GM12864 (cell line): ENCODE measurements at places on chromosomes 13 and 19.

GRCh38 chr19:18282021-18282787, 782 bp upstream of the JUND start:
- no peak for DNase-seq

DNA sequence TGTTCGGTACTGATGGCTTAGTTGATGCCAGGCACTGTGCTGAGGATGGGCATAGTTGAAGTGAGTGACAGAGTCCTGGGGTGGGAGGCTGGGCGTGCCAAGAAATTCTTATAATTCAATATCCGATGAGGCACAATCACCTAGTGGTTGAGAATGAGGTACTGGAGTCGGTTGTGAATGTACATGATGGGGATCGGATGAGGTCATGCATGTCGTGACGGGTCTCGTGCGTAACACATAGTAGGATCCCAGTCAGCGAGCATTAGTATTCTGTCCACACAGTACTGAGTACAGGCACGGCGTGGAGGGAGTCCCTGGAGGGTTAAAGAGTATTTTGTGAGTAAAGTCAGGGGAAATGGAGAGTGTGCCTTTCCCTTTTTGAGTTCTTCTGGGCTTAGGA, 2.8 kb downstream of the SAFB start:
- no peak for DNase-seq

DNA sequence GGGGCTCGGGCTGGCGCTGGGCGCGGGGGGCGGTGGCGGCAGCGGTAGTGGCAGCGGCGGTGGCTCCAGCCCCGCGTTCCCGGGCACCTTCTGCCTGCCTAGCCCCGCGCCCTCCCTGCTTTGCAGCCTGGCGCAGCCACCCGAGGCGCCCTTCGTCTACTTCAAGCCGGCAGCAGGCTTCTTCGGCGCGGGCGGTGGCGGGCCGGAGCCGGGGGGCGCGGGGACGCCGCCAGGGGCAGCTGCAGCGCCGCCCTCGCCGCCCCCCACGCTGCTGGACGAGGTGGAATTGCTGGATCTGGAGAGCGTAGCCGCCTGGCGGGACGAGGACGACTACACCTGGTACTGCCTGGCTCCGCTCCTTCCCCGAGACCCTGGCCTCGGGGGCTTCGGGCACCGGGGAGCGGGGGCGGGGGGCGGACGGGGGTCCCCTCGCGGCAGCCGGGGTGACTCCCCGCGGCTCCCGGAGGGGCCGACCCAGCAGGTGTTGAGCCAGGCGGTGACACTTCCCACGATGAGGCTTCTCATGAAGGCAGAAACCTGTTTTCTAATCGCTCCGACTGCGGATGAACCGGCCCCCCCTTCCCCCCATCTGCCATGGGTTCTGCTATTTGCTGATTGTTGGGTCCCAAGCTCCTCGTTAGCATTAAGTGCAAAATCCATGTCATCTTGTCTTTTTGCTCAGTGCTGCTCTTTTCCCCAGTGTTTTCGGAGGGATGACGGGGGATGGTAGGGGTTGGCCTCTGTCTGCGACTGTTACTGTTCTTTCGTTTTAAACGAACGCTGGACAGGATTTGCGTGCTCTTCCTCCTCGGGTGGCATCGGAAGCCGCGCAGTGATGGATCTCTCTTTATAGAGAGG, 943 bp downstream of the SLAIN1 start:
- DNase-seq = no peak

- no peak for DNase-seq
Observed at GRCh38 chr19:49924004-49924880, 4.8 kb upstream of the ATF5 start.

DNA sequence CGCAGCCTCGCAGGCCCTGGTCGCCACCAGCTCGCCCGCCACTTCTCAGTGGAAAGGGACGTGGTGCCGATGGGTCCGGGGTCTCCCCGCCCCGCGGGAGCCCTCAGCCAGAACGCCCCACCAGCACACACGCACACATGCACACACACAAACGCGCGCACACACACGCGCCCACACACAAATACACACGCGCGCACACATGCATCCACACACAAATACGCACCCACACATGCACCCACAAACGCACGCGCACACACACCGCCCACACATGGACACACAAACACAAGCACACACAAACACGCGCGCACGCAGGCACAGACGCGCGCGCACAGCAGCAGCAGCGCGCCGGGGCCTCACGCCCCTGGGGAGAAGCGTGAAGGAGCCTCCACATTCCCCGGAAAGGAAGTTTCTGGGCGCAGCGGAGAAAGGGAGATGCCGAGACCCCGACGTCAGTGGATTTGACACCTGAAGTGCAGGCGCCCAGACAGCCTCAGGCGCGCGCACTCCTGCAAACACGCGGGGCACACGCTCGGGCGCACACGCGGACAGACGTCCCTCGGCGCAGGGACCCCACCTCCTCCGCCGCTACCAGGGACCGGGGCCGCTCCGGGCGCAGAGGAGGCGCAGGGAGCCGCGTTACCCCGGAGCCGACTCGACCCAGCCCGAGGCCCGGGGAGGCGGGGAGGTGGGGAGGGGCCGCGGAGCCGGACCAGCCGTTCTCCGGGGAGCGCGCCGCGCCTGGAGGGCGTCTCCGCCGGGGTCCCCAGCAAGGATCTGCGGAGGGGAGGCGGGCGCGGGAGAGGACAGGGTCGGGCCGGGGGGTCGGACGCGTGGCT, 622 bp downstream of the RASA3 start:
- no peak for DNase-seq

DNA sequence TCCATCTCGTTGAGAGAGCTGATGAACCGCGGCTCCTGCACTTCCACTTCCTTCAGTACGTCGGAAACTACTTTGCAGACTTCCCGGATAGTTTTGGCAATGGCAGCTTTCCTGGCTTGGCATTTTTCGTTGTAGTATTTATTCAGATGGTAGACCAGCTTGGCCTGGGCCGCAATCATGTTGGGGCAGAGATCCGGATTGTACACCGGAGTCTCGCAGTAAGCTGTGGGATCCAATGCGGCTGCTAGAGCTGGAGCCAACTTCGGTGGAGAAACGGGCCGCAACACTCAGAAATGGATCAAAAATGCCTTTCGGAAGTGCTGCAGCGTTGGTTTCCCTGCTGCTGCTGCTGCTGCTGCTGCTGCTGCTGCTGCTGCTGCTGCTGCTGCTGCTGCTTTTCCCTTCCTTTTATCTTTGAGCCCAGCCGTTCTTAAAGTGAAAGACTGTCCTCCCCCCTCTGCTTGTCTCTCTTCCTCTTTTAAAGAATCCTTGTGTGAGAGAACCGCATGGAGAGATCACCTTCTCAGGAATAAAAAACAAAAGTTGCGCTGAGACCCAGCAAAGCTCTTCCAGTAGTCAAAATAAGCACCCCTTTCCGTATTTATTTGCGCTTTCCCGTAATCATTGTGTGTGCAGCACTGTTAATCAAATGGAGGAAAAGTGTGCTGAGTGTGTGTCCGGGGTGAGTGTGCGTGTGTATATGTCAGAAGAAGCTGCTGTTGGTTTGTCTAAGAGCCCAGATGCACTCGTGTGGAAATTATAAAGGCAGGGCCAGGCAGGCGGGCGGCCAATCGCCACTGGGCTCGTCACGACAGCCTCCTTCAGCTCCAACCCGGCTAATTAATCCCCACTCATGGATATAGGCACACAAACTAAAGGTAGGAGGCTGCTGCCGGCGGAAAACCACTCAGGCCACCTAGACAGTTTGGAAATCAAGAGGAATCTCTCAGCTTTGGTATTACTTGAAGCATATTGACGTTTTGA, at the start of gene MAB21L1:
Gene MAB21L1 (minus strand): TSS at position 730 of the 984 bp plus-strand sequence. CDS start 551 bp downstream, at position 179.
- DNase-seq = no peak

DNA sequence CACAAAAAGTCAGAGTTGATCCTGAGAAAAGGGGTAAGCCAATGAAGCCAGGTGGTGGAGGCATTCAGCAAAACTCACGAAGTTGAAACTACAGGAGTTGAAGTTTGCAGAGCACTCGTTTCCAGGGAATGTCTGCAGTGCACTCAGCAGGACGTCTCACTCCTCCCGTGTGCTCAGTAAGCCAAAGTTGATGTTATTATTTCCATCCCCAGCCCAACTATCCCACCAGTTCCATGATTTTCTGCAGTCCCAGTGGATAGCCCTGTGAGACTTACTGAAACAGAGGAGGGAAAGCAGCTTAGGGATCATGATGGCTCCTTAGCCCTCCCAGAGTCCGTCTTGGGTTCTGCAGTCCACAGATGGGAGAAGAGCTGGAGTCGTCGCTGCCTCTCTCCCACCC, at the start of gene TARM1:
Gene TARM1 (minus strand): TSS at position 334 of the 400 bp plus-strand sequence. CDS start 25 bp downstream, at position 309.
- no peak for DNase-seq

DNA sequence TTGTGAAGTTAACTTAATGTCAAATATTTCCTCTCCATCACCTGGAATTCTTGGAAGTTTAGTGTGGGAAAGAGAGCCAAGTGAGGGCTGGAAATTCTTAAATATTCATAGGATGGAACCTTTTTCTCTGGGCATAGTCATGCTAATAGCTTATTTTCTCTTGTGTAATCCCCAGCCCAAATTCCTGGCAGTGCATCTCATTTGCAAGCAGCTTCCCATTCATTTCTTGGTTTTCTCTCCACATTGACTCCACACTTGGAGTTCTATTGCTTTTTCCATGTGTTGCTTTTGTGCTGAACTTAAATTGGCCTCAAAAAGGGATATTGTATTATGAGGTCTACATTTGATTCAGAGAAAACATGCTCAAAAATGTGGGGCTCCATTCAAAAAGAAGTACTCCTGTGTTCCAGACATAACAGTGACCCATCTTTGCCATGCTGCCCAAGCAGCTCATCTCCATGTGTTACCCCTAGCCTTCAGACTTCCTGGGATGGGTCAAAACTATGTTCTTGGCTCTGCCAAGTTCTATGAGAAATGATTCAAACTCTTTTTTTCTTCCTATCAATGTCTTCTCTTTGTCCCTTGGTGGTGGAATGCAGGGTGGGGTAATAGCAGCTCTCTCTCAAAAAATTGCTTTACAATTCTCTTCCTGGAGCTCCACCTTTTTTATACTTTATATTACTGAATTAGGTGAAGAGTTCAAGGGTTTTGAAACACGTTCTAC, 2471.5 kb downstream of the PCDH9 start:
- DNase-seq = no peak

- no peak for DNase-seq
Observed at GRCh38 chr13:49498206-49498605, 2.5 kb downstream of the PHF11 start.

- no peak for DNase-seq
Observed at GRCh38 chr13:66273011-66273410, 957.1 kb downstream of the PCDH9 start.

DNA sequence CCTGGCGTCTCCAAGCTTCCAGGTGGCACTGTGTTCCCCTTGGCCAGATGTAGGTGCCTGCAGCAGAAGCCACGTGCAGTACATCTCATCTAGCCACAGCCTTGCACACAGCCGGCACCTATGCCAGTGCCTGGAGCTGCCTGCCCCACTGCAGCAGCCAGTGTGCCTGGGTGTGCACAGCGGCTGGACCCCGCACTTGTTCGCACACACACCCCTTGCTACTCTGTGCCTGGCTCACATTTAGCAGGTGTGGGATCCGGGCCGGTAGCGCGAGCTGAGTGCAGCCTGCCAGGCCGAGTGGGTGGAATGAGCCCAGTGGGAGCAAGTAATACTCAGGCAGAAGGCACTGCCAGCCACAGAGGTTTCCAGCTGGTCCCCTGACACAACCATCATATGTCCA, 26.9 kb upstream of the RBM26 start:
- DNase-seq = no peak

DNA sequence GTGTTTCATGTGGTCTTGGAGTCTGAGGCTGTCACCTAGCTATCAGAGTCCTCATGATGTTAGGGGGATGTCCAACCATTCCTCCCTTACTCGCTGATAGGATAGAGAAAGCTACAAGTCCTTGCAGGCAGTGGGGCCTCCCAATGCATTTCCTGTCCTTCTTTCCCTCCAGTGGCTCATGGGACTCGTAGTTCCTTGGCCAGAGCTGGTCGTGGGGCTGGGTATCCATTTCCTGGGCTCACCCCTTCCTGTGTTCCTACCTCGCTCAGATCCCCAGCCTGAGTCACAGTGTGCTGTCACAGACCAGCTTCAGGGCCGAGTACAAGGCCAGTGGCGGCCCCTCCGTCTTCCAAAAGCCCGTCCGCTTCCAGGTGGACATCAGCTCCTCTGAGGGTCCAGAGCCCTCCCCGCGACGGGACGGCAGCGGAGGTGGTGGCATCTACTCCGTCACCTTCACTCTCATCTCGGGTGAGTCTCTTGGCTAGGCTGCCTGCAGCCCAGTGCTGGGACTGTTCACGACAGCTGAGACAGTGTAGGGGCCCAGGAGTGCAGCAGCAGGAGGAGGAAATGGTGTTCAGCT, 19.1 kb downstream of the TMEM150B start:
- DNase-seq = no peak

GRCh38 chr13:75788481-75788981, 152.4 kb downstream of the LMO7 start:
- DNase-seq = no peak

- no peak for DNase-seq
Observed at GRCh38 chr13:25846222-25846984, 205.4 kb downstream of the SHISA2 start.

DNA sequence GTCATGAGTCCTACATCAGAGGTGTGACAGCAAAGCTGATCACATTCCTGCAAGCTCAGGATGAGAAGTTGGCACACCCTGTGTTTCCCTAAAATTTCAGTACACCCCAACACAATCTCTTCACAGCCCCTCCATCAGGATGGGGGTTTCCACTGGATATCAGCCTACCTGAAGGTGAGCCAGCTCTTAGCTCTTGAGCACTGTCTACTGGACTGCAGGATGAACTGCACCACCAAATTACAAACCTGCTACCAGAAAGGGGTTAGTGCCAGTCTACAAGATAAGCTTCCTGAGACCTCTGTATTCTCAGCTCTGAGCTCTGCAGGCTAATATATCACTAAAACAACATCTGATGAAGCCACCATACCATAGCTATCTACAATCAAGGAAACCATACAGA, 1616.2 kb upstream of the SPRY2 start:
- no peak for DNase-seq

- peak; percentile 84 for DNase-seq
Observed at GRCh38 chr19:13150187-13150930, at the start of the genes IER2 and STX10. IER2 (plus strand) TSS chr19:13150411; CDS start chr19:13153187, 2,776 bp downstream. STX10 (minus strand) TSS chr19:13150375; CDS start chr19:13150173, 202 bp downstream.
